Stimulated activated CD8-positive, alpha-beta memory T cell treated with anti-CD3 and anti-CD28 coated beads, Interleukin-15, amount 100 ng/mL, for 24 hours (primary cell): ENCODE measurements at places on chromosomes 4 and X.

GRCh38 chr4:18803781-18804180 is 782.2 kb upstream of the LCORL start:
- DNase-seq, result no peak

DNA sequence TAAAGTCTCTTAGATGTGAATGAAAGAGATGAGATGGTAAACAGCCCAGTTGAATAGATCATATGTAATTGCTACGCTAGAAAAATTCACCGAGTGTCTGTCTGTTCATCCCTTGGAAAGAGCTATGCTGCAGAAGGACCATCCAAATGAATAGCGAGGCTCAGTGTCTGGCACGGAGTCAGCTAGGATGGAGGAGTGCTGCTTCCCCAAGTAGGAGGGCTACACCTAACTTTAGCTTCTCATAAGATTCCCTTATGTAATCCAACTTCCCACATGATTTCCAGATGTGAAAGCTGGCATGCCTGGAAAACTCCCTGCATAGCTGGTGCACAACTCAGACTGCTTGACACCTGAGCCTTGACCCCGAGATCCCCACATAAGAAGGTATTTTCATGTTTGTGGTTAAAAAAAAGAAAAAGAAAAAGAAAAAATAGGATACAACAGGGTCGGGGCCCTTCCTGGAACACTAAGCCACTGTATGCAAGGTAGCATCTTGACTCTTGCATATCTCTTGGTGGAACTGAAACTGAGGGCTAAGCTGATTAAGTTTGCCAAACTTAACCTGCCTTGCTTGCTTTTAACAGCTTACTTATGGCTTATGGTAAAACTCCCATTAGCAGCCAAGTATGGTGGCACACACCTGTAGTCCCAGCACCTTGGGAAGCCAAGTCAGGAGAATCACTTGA is 82.3 kb downstream of the FREM3 start:
- no peak for DNase-seq

- DNase-seq, result no peak
Measured at GRCh38 chrX:37712458-37712857, 26.9 kb downstream of the XK start.

DNA sequence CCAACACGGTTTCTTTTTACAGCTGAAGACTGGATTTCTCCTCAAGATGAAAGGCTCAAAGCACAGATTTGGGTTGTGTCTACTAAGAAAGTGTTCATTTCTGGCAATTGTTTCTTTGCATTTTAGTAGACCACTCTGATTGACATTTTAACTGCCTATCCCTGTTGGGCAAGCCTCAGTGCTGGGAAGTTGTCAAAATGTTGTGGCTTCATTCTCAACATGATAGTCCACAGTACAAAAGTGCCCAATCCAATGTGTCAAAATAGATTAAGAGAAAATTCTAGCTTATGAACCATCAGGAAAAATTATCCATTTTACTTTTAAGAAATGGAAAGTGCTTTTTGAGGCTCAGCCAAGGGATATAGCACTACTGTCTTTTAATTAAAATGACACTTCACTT is 323.9 kb upstream of the PRPS2 start:
- DNase-seq, result no peak

DNA sequence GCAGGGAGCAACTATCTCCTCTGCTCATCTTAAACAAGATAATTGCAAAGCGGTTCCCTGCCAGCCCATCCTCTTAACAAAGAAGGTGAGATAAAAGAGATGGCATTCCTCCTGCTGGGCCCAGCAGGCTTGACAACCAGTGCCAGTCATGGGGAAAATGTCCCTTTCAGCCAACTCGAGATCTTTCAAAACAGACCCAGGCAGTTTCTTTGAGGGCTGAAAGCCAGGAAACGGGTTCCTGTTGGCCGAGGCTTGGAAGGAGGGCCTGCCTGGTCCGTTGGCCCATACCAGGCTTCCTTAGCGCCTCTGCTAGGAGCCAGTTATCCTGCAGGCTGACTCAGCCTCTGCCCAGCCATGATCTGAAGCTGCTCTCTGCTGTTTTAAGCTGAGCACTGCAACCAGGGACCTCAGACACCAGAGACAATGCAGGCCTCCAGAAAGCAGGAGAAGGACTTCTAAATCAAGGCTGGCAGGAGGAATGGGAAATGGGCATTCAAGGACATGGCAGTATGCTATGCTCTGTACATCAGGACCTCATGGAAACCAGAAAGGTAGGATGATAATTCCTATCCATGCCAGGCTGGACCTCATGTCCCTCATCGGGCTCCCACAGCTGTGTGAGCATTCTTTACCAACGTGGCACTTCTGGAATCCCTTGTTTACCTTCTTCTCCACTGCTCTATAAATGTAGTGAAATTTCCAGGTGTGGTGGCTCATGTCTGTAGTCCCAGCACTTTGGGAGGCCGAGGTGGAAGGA is 42.4 kb upstream of the SLC2A9 start:
- DNase-seq, result no peak

DNA sequence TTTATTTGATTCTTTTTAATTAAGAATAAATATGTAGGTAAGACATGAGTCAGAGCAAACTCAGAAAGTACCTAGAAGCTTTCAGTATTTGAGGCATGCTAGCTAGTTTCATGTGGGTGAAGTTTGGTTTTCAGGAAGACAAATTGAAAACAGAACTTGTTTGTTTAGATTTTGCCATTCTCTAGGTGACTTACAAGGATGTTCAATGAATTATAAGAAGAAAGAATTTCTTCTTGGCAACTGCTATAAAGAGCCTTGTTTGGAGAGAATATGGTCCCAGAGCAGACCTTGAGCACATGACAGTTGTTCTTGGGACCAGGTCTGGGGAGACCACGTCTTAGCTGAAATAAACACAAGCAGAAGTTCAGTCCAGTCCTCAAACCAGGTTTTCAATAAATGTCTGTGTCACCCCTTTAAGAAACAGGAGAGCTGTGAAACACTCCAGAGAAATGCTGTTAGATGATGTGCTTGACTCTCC is 38.0 kb upstream of the IL21 start:
- DNase-seq, result no peak

- DNase-seq, result no peak
Measured at GRCh38 chr4:107115185-107115847, 79.2 kb upstream of the DKK2 start.

- no peak for DNase-seq
Measured at GRCh38 chr4:11494232-11494631, 65.5 kb upstream of the HS3ST1 start.

- DNase-seq, result no peak
Measured at GRCh38 chr4:156764145-156764544, 207.5 kb downstream of the PDGFC start.

GRCh38 chr4:172986114-172986513 is 182.5 kb upstream of the GALNT7 start:
- no peak for DNase-seq
